ENCODE measurements at places on chromosomes 7 and 10.
A peak's percentile ranks its signal among the peaks of the same experiment; 100 is the strongest.

DNA sequence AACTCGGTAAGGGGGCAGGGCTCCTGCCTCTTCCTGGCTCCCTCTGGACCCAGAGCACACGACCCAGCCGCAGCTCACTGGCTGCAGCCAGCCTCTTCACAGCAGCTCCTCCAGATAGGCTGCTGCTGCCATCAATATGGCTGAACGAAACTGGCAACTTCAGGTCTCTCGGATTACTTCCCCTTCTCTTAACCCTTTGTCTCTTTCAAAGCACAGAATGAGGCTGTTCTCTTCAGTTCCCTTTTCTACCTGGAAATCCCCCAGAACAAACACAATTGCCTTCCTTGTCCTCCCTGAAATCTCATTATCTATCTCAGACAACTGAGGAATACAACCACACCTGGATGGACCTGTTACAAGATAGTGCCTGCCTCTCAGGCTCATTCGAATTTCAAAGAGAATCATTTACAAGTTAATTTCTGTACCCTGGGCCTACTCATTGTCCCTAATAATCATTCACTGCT lies 193.4 kb upstream of the MBL2 start:
- no peak for DNase-seq

DNA sequence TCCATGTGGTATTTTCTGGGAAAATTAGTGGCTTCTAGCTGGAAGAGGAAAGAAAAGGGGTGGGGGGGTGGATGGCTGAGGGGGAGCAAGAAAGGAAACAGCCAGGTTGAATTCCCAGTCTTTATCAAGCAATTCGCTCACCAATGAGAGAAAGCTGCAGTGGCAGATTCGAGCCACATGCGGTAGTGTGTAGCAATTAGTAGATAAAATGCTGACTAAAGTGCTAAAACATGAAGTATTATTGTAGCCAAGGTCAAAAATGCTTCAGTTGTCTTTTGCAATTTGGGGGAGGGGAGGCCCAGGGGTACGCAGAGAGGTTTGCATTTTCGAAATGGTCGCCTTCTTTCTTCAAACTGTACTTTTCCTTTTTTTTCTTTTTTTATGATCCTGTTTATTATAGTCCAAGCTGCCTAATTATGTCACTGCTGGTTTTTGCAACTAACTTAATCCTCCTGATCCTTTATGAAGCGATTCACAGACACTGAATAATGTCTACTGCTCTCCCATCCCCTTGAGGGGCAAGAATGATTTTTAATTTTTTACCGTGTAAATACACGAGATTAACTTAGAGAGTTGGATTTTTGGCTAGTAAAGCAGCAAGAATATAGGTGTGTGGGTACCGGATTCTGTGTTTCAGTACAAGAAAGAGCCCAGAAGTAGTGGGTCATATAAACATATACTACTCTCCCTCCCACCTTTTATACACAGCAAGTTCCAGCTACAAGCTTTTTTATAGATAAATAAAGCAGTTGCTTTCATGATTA lies 3.6 kb upstream of the ARID5B start:
- peak; percentile 42 for DNase-seq

DNA sequence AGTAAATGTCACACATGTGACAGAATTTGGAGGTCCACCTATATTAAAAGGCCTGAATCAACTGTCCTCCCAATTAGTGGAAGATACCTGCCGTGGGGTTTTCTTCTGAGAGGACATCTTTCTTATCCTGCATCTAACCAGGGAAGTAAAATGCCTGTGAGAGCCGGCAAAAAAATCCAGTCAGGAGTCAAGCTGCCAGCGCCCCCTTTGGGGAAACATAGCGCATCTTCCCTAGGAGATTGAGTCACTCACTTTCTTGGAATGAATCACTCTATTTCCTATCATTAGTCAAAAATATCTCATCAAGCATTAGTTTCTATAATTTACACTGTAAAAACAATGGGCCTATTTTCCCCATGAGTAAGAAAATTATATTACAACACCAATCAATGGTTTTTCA lies 66.4 kb upstream of the ANK3 start:
- DNase-seq: no peak

GRCh38 chr7:115477193-115477651 lies 553.3 kb downstream of the TFEC start:
- DNase-seq: peak; percentile 11

DNA sequence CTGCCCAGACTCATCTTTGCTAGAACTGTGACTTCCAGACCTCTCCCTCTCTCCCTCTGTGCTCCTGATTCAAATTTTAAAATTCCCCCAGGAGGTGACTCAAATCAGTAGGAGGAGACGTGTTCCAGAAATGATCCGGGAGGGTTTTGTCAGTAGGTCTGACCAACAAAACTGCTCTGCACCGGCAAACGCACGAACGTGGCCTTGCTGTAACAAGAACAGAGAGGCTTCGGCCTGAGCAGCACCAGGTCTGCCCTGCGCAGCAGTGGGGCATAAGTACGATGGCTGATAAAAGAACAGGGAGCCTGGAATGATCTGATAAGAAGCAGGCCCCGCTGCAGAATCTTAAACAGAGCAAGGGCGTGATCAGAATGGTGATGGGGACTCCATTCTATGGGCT lies 152.7 kb upstream of the AUTS2 start:
- DNase-seq: no peak
